ENCODE measurements at places on chromosomes 12 and 14.

DNA sequence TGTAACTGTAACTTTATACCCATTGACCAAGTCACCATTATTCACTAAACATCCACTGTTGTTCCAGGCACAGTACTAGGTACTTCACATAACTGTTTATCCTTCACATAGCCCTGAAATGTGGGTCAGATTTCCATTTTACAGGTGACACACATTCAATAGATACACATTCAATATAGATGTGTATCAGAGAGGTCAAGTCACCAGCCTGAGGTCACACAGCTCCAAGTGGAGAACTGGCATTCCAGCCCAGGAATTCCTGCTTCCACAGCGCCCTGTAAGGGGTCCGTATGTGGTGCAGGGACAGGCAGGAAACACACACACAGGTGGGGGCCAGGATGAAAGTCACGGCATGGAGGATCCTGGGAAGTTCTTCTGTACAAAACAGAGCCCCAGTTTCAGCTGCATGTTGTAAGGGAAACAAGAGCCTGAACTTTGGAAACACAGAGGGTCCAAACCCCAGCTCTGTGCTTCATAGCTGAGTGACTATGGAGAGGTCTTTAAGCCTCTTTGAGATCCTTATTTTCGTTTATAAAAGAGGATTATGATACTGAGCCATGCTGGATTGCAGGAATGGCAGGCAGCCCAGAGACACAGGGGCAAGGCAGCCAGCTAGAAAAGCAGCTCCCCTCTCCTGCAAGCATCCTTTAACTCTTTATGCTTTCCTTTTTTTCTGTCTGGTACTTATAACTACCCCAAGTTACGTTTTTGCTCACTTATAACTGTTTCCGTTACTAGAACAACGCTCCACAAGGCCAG is 50.3 kb upstream of the DICER1 start:
- no peak for DNase-seq

- DNase-seq: no peak
These were observed 525 bp upstream of the FAR2 start for GRCh38 chr12:29148596-29148910.

DNA sequence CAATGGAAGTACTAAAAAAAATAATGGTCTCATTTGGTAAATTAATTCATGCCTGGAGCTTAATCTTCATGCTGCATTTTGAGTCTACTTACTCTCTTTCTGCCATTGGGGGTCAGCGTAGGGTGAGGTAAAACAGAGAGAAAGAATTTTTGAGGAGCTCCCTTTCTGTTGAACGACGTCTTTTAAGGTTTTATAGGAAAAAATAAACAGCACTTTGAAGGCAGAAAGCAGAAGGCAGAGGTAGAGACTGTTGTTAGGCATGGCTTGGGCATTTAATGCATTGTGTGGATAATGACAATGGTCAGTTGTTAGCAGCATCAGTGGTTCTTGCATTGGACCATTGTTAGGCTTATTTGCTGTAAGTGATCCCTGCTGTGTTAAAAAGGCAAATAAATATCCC is 557.2 kb upstream of the STXBP6 start:
- DNase-seq: no peak

GRCh38 chr14:22668417-22668816 is 24.3 kb upstream of the OR6J1 start:
- DNase-seq: no peak

DNA sequence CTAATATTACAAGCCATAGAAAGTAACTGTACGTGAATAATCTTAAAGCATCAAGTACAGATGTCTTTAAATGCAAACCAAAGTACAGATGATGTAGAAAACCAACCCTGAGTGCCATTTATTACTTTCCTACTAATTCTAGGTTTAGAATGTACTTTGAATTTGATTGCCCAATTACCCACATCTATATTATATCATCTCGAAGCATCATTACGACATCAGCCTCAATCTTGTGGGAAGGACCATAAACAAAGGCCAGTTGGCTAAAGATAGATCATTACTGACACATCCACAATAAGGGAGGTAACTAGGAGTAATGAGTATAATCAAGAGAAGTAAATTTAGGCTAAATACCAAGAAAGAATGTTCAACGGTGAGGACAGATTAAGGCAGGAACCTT is 478.9 kb downstream of the BCAT1 start:
- DNase-seq: no peak

DNA sequence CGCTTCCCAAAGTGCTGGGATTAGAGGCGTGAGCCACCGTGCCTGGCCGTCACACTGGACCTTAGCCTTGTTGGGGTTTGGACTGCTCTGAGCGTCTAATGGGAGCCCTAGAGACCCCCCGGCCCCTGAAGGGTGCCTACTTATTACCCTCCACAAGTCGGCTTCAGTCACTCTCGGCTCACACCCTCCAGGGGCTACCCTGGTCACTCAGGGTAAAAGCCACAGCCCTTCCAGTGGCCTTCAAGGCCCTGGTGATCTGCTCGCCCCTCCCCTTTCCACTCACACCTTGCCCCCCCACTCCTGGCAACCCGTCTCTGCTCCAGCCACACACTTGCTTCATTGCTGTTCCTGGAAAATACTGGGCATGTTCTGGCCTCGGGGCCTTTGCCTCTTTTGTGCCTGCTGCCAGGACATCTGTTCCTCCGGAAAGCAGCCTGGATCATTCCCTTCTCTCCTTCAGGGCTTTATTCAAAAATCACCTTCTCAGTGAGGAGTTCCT is 3.6 kb upstream of the MORN3 start:
- no peak for DNase-seq

DNA sequence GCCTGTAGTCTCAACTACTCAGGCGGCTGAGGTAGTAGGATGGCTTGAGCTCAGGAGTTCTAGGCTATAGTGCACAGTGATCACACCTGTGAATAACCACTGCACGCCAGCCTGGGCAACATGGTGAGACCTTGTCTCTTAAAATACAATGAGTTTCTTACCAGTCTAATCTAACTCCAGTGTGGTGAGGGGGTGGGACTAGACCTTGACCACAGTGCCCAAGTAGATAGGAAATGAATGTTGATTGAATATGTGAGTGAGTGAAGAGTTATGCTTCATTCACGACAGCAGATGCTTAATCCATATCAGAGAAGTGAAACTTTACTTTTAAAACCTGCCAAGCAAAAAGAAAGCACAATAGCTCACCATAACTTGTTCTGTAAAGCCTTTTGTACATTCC is 11.2 kb upstream of the AK7 start:
- no peak for DNase-seq

- DNase-seq: no peak
These were observed 196.4 kb downstream of the RPAP3 start for GRCh38 chr12:47509398-47509851.

GRCh38 chr12:48972213-48972951 is 847 bp upstream of the WNT10B start:
- DNase-seq: no peak

DNA sequence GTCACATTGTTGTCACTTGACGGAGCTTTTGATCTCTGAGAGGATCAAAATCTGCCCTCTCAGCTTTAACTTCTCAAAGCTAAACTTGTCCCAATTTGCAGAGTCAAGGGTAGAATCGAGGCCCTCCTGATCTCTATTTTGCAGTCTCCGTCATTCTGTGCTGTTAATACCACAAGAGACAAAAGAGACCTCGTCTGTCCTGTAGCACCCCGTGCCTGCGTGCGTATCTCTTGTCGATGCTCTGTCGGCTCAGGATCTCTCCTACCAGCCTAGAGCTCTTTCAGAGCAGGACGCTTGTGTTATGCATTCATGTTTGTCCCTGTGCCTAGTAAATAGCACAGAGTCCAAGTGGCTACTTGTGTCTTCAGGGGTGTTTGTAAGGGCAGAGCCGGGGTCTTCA is 5.1 kb downstream of the EVL start:
- DNase-seq: no peak

- no peak for DNase-seq
These were observed 699 bp downstream of the MGAT2 start for GRCh38 chr14:49621114-49621881.

All from omental fat pad (tissue), 4 donors.